Cerebellar cortex (tissue), 1 donor: ENCODE measurements at places on chromosomes 16 and 17.

DNA sequence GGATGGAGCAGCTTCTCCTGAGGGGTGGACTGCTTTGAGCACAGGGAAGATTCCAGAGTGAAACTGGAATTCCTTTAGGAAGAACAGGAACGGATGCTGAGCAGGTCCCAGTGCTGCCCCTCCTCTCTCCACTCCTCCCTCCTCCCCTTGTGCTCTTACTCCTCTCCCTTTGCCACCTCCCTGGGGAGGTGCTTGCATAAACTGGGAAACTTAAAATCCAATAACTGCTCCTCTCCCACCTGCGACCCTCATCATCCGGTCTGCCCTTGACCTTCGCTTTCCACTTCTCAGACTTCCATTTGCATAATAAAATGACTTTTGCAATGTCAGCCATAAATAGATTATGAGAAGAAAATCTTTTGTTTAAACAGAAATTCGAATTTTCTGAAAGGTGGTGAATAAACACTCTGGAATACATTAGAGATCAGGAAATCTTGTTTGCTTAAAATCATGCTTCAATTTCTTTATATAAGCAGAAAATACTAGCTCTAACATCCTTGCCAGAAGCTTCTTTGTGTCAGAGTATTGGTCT lies 23.7 kb downstream of the HSBP1 start:
- DNase-seq, result no peak

- no peak for DNase-seq
These were observed 454.3 kb upstream of the CDH11 start for GRCh38 chr16:65576139-65576538.

GRCh38 chr17:37405955-37406634 lies 541 bp downstream of the ACACA start:
- peak; percentile 49 for DNase-seq

GRCh38 chr16:5841974-5842373 lies 744.4 kb upstream of the EEF2KMT start:
- no peak for DNase-seq

GRCh38 chr16:48564544-48565444 lies 45.2 kb downstream of the N4BP1 start:
- no peak for DNase-seq

GRCh38 chr17:47717261-47717697 lies 15.8 kb upstream of the TBX21 start:
- no peak for DNase-seq

- no peak for DNase-seq
These were observed 41.9 kb upstream of the SKAP1 start for GRCh38 chr17:48471817-48472410.

GRCh38 chr17:16378636-16379282 lies 2.1 kb upstream of the UBB start:
- DNase-seq, result no peak

- peak; percentile 21 for DNase-seq
These were observed 1.6 kb downstream of the ASIC2 start for GRCh38 chr17:33291248-33292200.

- peak; percentile 67 for DNase-seq
These were observed 83.9 kb downstream of the RMI2 start for GRCh38 chr16:11429123-11429522.

DNA sequence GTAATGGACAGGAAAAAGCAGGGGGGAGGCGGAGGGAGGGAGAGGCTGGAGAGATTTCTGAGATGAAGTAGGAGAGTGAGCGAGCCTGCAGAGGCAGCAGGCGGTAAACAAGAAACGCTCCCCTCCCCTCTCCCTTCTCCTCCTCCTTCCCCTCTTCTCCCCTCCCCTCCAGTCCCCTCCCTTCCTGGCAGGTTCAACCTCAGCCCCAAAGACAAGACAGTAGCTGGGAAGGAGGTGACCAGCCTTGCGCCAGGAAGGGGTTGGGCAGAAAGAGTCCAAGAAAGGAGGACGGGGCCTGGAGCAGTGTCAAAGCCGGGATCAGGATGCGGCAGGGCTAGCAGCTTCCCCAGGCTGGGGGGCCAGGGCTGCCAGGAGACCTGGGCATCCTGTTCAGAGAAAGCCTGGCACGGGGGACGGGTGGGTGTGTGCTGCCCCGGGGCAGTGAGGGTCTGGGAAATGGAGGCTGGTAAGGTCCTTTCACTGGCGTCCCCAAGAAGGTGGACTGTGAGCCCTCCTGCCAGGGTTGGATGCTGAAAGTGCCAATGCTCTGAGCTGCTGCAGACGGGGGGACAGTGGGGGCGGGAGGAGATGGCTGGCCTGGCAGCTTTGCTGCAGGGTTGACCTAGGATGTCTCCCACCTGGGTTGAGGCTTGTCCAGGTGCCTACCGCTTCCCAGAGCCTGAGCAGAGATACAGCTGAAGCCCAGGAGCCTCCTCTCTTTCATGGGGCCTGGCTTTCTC lies 261.6 kb upstream of the TNRC6C start:
- peak; percentile 89 for DNase-seq

DNA sequence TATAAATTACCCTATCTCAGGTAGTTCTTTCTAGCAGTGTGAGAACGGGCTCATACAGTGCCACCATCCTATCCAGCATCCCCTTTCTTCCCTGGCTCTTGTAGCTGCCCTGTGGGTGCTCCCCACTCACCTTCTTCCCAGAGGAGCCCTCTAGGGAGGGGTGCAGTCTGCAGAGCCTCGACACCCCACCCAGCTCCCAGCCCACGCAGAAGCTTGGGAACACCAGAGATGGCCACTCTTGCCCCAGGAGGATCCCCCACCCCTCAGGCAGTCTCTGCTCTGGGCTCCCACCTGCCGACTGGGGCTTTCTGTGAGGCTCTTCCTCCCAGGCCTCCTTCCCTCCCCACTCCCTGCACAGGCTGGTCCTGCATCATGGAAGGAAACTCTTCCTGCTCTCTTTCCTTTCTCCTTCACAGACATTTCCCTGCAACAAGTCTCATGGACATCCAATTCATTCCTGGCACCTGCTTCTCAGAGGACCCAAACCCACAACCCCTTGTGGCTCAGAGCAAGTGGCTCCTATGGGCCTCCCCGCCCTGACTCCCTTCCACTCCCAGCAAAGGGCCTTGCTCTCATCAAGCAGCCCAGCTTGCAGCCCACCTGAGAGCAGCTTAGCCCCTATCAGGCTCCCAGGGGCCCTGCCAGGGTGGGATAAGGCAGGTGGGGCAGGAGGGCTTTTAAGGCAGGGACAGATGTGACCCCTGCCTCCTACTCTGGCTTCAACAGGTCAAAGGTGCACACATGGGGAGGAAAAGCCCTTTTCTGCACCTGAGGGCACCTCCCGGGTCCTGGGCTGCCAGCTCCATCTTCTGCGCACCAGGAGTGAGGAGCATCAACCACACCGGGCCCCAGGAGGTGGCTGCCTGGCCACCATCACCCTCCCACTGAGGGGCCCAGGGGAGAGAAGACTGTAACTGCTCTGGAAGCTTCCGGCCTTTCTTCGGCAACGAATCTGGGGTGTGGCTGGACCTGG lies 263.8 kb upstream of the TNRC6C start:
- no peak for DNase-seq

- DNase-seq, result peak; percentile 68
These were observed 18.6 kb upstream of the PITPNM3 start for GRCh38 chr17:6574687-6575595.

DNA sequence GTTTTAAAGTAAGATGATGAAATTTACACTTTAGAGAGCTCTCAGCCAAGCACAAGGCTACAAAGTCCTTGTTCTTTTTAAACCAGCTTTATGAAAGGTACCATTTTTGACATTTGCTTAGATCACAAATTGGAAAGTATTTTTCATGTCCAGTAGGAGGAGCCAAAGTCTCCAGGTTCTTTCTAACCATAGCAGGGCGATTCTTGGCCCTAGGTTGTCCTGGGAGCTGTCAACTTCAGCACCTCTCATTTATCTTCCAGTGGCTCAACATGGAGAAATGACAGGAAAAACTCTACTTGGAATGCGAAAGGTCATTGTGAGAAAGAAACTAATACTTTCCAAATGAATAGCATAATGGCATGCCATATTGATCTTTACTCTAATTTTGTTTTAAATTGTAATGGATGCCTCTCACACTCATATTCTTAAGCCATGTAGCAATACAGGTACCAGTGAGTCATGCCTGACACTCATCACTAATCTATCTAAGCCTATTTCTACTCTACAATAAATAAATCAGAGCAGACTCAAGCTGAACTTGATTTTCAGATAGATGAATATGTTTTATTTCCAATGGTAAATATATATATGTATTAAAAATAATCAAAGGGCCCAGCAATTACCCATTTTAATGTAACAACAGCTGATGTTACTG lies 919.1 kb upstream of the EEF2KMT start:
- peak; percentile 80 for DNase-seq

- DNase-seq, result no peak
These were observed 52.1 kb upstream of the TOB1 start for GRCh38 chr17:50918071-50918932.

- no peak for DNase-seq
These were observed 40.5 kb upstream of the HS3ST3A1 start for GRCh38 chr17:13642188-13642587.

GRCh38 chr16:55569025-55569424 lies 2.5 kb downstream of the CAPNS2 start:
- no peak for DNase-seq

DNA sequence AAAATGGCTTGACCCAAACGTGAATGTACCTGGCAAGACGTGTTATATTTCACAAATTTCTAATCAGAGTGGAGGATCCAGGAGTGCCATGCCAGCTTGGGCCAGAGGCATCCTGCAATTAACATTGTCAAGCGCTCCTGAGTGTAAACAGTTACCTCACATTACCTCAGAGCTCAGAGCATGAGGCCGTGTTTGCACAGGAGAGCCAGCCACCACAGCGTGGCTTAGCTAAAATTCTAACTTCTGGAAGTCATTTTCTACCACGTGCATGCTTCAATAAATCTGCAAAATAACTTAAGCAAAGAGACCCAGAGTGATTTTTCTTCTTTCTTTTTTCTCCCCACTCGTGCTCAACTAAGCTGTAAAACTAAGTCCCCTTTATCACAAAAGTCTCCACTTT lies 769.0 kb downstream of the KCNJ2 start:
- no peak for DNase-seq

DNA sequence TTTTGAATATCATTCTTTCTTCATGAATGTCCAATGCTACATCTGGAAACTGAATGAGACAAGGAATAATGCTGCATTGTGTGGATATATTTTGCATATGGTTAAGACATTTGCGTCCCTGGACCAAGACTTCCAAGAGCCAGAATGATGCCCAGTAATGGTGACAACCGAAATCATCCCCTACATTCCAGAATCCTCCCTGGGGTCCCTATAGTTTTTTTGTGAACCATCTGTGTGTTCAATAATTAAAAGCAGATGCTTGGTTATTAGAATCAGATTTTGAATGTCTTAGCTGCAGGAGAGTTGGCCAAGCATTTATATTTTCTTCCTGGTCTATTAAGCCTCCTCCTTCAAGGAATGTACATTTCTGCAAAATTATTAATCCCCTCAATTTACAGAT lies 426.7 kb upstream of the CDH8 start:
- DNase-seq, result no peak

- no peak for DNase-seq
These were observed 1024.8 kb upstream of the EEF2KMT start for GRCh38 chr16:6122401-6122800.

DNA sequence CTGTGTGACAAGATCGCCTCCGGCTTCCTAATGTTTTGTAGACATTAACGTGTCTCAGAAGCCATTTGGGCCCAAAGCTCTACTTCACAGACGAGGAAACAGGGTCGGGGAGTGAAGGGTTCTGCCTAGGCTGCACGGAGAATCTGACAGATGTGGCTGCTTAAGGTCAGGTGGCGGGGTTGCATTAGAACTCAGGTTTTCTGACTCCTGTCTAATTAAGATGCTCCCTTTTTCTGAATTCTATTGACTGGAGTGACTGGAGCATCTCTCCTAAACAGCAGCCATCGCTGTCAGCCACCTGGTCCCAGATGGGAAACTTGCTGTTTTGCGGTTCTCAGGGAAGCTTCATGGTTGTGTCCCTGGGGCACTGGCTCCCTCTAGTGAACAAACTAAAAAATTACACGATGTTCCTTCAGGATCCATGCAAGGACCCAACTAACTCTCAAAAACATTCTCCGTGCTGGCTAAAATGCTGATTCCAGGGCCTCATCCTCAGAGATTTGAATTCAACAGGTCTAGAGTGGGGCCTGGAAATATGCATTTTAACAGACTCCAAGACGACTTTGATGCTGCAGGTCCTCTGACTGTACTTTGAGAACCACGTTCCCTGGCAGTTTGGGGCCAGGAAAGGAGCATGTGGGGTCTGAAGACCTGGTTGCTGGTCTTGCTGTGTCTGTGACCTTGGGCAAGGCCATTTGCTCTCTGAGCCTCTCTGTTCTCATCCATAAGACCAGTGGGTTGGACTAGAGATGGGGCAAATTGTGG lies 117.4 kb downstream of the IRF8 start:
- peak; percentile 70 for DNase-seq

DNA sequence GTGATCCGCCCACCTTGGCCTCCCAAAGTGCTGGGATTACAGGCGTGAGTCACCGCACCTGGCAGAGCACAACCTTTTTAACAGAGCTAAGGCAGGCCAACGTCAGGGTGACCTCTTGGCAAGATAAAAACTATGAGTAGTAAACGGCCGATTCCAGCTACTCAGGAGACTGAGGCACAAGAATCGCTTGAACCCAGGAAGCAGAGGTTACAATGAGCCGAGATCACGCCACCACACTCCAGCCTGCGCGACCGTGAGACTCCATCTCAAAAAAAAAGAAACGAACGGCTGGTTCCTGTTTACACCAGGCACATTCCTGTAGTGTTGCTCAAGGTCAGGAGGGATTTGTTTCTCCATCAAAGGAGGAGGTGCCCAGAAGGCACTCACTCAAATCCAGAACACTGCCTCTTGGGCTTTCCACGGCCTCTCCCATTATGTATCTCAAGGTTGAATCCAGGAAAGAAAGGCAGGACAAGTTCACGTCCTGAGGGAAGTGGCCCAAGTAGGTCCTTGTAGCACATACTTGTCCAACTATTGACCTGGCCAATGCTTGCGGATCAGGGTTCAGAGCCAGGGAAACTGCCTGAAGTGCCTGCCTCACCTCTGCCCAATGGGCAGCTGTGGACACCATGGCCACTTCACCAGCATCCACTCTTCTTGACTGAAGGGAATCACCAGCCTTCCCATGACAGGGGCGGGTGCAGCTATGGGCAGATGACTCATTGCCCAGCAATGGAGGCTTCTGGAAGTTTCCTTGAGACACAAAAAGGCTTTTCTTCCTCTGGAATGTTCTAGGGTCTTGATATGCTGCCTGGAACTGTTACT lies 13.5 kb downstream of the KNOP1 start:
- DNase-seq, result no peak

DNA sequence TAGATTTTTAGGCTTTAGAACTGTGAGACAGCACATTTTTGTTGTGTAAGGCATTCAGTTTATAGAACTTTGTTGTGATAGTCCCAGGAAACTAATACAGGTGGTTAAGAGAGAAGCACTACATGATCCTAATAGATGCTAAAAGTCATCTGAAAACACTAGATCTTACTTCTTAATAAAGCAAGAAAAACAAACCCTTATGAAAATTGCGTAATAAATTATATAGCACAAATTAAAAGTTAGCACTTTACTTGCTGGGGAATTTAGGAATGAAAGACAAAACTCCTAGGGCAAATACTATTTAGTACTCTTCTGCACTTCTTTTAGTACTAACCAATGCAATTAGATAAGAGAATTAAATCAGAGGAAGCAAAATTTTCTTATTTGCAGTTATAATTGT lies 163.3 kb upstream of the SHISA6 start:
- DNase-seq, result no peak

GRCh38 chr16:86431540-86431939 lies 78.8 kb upstream of the FOXF1 start:
- no peak for DNase-seq

- no peak for DNase-seq
These were observed 4.1 kb upstream of the PITPNA start for GRCh38 chr17:1566505-1567199.
